ENCODE measurements at places on chromosomes 6 and 20. TPM values are rescaled to one million over a fixed set of nuclear protein-coding genes. Genes with fewer than 3 reads are reported as not detected.

- H3K27ac ChIP-seq = no peak overlapping the region
- H3K27me3 ChIP-seq = no peaks in the 10 kb centered on the region
- H3K4me3 ChIP-seq = no peak overlapping the region
- H3K4me1 ChIP-seq = peaks cover 2% of the 10 kb centered on the region
- no peak for DNase-seq
These were observed 182.7 kb upstream of the SALL4 start for GRCh38 chr20:51985013-51985415.

The PET117 gene
- total RNA-seq = 12.5 TPM

- peak; percentile 78 for DNase-seq
- H3K4me3 ChIP-seq = peak overlapping the region; percentile 27
- peaks cover 11% of the 10 kb centered on the region for H3K27me3 ChIP-seq
- H3K4me1 ChIP-seq = peaks cover 45% of the 10 kb centered on the region
- H3K27ac ChIP-seq = peak overlapping the region; percentile 82
- peaks cover 39% of the 10 kb centered on the region for H3K36me3 ChIP-seq
These were observed 10.8 kb downstream of the GSTA4 start for GRCh38 chr6:52984247-52984646.

DNA sequence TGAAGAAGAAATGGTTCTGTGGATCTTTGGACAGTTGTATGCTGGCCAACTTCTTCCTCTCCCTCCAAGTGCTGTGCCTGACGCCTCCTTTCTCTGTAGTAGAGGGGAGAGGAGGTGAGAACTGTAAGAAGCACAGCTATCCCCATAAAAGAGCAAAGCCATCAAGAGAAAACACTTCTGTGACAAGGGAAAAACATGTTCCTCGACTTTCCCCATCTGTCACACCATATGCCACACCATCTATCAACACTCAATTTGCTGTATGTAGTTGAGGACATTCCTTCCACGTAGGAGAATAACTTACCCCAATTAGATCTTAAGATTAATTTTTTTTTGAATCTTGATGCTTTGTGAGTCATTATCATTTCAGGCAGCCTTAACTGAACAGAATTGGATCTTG is 156.2 kb upstream of the PLCB4 start:
- H3K27me3 ChIP-seq = no peaks in the 10 kb centered on the region
- no peaks in the 10 kb centered on the region for H3K4me1 ChIP-seq
- no peak overlapping the region for H3K4me3 ChIP-seq
- no peak for DNase-seq
- H3K27ac ChIP-seq = no peak overlapping the region

DNA sequence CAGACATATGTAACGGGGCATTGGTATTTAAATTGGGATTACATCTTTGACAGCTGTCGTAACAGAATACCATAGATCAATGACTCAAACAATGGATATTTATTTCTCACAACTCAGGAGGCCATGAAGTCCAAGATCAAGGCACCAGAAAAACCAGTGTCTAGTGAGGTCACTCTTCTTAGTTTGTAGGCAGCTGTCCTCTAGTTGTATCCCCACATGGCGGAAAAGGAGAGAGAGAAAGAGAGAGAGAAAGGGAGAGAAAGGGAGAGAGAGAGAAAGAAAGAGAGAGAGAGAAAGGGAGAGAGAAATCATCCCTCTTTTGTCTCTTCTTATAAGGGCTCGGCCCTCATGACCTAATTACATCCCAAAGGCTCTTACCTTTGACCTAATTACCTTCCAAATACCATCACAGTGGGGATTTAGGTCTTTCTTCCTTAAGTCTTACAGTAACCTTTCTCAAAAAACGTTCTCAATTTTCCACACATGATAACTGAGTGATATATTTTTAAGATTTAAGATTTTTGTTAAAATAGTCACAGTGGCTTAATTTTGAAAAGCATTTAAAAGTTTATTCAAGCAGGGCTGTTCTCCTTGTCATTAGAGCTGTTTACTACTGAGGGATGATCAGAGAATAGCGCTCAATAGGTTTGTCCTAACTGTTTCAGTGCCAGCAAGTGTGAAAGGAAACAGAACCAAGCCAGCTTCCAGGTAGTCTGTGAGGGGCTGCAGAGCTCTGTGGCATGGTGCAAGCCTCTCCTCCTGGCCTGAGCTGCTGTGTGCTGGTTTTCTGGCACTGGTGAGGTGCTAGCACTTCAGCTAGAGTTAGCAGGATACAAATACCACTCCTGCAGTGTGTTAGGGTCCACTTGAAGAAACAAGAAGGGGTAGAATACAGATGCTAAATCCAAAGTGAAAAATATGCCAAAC is 79.0 kb downstream of the IMPG1 start:
- H3K27me3 ChIP-seq = peaks cover 1% of the 10 kb centered on the region
- H3K4me3 ChIP-seq = no peak overlapping the region
- no peaks in the 10 kb centered on the region for H3K36me3 ChIP-seq
- H3K27ac ChIP-seq = no peak overlapping the region

- peaks cover 14% of the 10 kb centered on the region for H3K4me1 ChIP-seq
- H3K27me3 ChIP-seq = no peaks in the 10 kb centered on the region
- H3K27ac ChIP-seq = no peak overlapping the region
- no peak for DNase-seq
- H3K4me3 ChIP-seq = no peak overlapping the region
These were observed 98.4 kb downstream of the PERP start for GRCh38 chr6:138008791-138009190.

GRCh38 chr6:41443616-41444525 is 102.3 kb upstream of the FOXP4 start:
- H3K4me1 ChIP-seq = peaks cover 38% of the 10 kb centered on the region
- no peak overlapping the region for H3K4me3 ChIP-seq
- no peaks in the 10 kb centered on the region for H3K36me3 ChIP-seq

The B4GALT5 gene
- 21.6 TPM for total RNA-seq

- H3K27me3 ChIP-seq = no peaks in the 10 kb centered on the region
- DNase-seq = no peak
- peaks cover 25% of the 10 kb centered on the region for H3K4me1 ChIP-seq
- no peak overlapping the region for H3K4me3 ChIP-seq
- H3K36me3 ChIP-seq = no peaks in the 10 kb centered on the region
These were observed 85.4 kb upstream of the PRSS16 start for GRCh38 chr6:27161946-27162603.

DNA sequence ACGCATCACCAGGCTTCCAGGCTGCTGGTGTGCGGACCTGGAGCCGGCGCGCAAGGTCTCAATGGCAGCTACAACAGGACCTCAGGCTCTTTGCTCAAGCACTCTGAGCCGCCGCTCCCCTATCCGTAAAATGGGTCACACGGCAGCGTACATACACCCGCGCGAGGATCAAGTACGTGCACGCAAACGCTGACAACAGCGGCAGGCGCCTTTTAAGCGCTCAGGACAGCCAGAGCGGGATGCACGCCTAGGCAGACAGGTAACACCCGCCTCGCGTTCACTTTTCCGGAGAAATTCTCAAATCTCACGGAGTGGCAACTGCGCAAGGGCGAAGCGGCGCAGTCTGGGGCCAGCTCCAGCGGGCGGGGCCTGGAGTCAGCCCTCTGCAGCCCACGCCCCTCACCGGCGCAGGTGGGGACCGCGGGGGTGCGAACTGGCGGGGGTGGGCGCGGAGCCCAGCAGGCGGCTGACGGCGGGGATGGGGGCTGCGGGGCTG is 535 bp downstream of the EXOC2 start:
- H3K4me1 ChIP-seq = peaks cover 35% of the 10 kb centered on the region
- H3K36me3 ChIP-seq = peaks cover 10% of the 10 kb centered on the region
- H3K27me3 ChIP-seq = no peaks in the 10 kb centered on the region
- H3K4me3 ChIP-seq = peak overlapping the region; percentile 92
- DNase-seq = peak; percentile 80

DNA sequence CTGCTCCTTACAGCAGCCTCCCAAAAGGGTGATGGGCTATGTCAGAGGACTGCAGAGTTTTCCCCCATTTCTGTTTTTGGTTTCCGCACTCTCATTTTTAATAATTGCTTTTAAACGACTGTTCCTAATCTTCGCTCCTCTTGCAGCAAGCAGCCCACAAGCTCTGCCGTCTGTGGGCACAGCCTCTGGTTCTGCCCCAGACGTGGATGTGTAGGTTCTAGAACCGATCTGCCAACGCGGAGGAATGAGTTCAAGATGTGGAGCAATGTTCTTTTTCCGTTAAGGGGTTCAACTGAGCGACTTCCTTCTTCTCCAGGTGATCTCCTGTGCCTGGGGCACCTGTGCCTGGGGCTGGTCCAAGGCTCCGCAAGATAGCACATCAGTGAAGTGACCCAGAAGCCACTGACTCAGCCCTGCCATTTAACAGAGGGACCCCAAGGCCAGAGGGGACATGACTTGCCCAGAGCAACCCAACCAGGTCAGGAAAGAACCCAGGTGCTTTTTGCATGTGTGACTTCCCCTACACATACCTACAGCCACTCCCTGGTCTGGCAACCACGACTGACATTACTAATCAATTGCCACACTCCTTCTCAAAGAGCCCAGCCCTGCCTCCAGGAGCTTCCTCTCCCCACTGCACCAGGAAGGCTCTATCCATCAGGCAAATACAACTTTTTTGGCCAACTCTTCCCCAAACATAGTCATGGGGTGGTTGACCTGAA is 22.7 kb downstream of the PMEPA1 start:
- no peaks in the 10 kb centered on the region for H3K27me3 ChIP-seq
- H3K27ac ChIP-seq = no peak overlapping the region
- no peaks in the 10 kb centered on the region for H3K4me1 ChIP-seq
- no peaks in the 10 kb centered on the region for H3K36me3 ChIP-seq
- no peak for DNase-seq

The NRSN1 gene
- total RNA-seq = not detected

The DCDC2 gene
- not detected for total RNA-seq

DNA sequence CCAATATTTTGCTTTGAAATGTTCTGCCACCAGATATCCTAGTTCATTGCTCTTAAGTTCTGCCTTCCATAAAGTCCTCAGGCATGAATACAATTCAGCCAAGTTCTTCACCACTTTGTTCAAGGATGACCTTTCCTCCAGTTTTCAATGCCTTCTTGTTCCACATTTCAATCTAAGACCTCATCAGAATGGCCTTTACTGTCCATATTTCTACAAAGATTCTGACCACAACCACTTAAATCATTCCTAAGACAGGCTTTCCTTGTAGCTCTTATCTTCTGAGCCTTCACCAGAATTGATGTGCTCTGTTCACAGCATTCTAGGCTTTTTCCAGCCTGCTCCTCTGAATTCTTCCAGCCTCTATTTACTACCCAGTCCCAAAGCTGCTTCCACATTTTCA is 319.0 kb downstream of the HACE1 start:
- H3K27me3 ChIP-seq = peaks cover under 1% of the 10 kb centered on the region
- no peaks in the 10 kb centered on the region for H3K4me1 ChIP-seq
- H3K36me3 ChIP-seq = no peaks in the 10 kb centered on the region
- H3K4me3 ChIP-seq = no peak overlapping the region
- H3K27ac ChIP-seq = no peak overlapping the region

The RTEL1 gene
- 30.0 TPM for total RNA-seq

DNA sequence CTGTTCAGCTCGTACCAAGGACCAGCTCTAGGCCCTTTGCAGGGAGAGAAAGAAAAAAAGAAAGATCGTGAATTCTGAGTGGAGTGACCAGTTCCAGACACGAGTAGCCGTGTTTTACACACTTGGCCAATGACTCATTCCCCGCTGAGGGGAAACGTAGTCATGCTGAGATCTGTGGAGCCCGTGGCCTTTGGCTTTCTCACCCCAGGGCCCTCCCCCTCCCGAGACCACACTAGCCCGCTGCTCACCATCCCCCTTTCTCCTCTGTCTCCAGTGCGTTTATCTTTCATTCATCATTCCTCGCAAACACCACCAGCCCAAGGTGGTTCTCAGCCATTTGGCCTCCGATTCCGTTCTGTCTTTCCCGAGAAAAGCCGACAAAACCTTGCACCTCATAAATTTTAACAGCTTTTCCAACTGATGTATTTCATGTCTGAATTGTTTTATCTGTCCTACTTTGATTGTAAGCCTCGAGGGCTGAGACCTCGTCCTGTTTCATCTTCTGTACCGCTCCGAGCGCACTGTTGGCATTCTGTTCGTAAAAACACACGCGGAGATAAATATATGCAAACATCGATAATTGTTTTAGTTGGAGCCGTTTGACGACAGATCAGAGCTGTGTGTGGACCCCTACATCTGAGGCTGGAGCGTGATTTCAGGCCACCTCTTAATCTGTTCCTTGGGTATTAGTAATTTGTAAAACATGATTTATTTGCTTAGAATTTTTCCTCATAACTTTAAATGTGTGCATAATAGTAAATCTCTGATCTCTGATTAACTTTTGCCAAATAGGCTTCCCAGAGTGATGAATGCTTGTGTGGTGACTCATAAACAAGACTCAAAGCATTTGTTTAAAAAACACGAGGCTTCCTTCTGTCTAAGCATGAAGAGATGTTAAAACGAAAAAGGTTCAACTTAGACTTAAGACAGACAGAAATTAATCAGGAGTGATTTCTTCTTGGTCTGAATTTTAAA is 336.6 kb downstream of the CDH4 start:
- no peaks in the 10 kb centered on the region for H3K27me3 ChIP-seq
- no peaks in the 10 kb centered on the region for H3K4me1 ChIP-seq
- H3K27ac ChIP-seq = no peak overlapping the region
- H3K4me3 ChIP-seq = no peak overlapping the region
- DNase-seq = no peak

The SNX5 gene
- 250 TPM for total RNA-seq

The BLTP3A gene
- total RNA-seq = 12.3 TPM

GRCh38 chr6:74507649-74508048 is 698.2 kb downstream of the COL12A1 start:
- no peaks in the 10 kb centered on the region for H3K36me3 ChIP-seq
- DNase-seq = no peak
- no peak overlapping the region for H3K27ac ChIP-seq
- no peak overlapping the region for H3K4me3 ChIP-seq
- no peaks in the 10 kb centered on the region for H3K4me1 ChIP-seq
- no peaks in the 10 kb centered on the region for H3K27me3 ChIP-seq

DNA sequence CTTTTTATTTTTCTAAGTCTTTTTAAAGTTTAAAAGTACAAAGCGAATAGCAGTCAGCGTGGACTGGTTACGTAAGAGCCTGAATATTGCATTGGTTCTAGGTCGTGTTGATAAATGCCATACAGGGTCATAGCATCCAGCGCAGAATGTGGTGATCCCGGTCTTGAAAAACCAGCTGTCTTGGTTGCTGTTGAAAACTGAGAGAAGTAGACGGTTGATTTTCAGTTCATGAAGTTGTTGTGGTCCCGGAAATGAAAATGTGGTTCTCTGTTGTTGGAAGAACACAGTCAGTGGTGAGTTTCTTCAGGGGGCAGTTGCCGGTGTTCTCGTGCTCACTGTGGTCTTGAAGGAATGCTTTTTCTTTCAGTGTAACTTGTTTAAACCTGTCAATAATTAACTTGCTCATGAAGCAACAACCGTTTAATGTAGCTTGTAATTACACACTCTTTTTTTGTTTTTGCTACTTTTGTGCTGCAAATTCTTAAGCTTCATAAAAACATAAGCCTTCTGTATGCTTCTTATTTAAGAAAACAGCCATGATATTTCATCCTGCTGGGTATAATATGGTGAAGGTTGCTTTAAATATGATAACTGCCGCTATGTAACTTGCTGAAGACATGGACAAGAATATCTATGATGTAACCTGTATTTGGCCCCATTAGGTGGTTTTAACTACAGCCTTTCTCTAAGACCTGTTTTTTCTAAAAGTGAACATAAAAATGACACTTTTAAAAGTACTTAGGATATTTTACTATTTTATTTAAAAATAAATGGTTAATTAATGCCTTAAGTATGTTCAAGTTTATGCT is 64.8 kb upstream of the KIF25 start:
- H3K4me3 ChIP-seq = no peak overlapping the region
- DNase-seq = no peak
- no peaks in the 10 kb centered on the region for H3K36me3 ChIP-seq
- H3K27me3 ChIP-seq = no peaks in the 10 kb centered on the region

- DNase-seq = no peak
- H3K27me3 ChIP-seq = peaks cover 19% of the 10 kb centered on the region
- peaks cover 2% of the 10 kb centered on the region for H3K4me1 ChIP-seq
- no peaks in the 10 kb centered on the region for H3K36me3 ChIP-seq
- no peak overlapping the region for H3K27ac ChIP-seq
These were observed 234.4 kb downstream of the PHACTR1 start for GRCh38 chr6:12950976-12951375.

Data from activated CD4-positive, alpha-beta memory T cell treated with anti-CD3 and anti-CD28 coated beads, Interleukin-2, amount 10 ng/mL, durations not matched to agents 7 days and 5 days (primary cell).